ENCODE measurements at places on chromosomes 2 and 18.

GRCh38 chr2:152383702-152384101 is 48.7 kb downstream of the FMNL2 start:
- DNase-seq = no peak

GRCh38 chr2:229488232-229488631 is 217.1 kb upstream of the PID1 start:
- no peak for DNase-seq

- DNase-seq = no peak
These were observed 3.5 kb upstream of the ERICH2 start for GRCh38 chr2:170766693-170767092.

DNA sequence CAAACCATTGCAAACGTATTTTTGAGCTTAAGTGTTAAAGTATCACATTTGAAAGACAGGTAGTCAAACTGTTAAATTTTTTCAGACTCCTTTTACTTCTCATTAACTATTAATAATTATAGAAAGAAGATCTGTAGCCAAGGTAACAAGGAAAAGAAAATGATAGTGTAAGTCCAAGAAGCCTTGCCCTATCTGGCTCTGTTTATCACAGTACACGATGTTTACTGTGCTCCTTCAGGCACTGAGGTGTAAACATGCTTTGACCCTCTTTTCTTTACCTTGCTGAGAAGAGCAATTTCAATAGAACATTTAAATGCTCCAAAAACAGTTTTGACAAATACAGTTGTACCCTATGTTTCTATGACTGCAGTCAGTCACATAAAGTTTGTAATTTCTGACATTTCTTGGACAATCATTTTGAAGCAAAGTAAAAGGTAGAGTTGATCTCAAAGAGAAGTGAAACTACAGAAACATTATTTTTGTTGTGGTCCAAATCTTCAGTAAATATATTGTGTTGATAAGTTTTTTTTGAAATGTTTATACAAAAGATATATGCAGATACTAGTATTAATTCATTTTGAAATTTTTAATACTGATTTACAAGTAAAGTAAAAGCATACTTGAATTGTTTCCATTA is 152.6 kb upstream of the KYNU start:
- DNase-seq = no peak

DNA sequence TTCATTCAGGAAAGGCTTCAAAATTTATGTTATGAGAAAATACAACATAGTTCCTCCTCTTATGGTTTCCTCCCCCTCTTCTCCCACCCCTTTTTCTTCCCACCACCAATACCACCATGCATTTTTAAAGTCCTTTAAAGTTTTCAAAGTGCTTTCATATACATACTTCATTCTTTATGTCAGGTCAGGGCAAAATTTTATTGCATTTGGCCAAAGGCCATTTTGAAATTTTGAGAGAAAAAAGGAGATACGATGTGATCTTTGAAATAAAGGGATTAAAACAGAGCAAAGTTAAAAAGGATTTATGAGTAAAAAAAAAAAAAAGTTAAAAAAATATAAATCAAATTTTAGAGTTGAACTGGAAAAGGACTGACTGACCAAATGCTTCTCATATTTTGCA is 792.5 kb upstream of the FANCL start:
- no peak for DNase-seq
